Activated CD8-positive, alpha-beta T cell treated with anti-CD3 and anti-CD28 coated beads for 36 hours (primary cell): ENCODE measurements at places on chromosomes 7 and 10.

DNA sequence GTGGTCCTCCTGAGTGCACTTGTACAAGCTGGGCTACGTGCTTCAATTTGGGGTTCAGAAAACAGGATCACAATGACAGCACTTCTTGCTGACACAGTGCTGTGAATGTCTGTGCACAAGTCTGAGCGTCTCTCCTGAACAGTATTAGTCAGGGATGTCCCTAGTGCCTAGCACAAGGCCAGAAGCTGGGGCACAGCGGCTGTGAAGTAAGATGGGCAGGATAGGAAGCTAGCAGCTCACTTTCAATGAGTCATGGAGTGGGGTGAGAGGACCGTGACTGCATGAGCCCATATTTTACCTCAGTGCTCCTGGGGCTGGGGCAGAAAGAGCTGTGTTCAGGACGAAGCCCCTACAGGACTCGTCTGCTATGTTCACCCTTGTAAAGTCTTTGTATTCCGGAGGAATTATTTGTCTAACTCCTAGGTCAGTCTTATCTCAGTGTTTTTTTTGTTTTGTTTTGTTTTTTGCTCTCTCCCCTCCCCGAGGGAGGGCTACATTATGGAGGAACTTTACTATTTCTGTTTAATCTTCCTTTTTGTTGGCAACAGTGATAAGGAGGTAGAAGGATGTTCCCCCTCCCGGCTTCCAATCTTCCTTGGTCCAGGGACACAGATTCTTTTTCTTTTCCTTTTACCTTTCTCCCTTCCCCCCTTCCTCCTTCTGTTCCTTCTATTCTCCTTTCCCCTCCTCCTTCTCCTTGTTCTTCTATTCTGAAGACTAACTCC is 2.8 kb upstream of the LRMDA start:
- no peak for DNase-seq

GRCh38 chr10:93026072-93026471 is 34.5 kb upstream of the CYP26C1 start:
- no peak for DNase-seq

- peak; percentile 94 for DNase-seq
These were observed 19.6 kb upstream of the CFAP46 start for GRCh38 chr10:132961787-132962622.

DNA sequence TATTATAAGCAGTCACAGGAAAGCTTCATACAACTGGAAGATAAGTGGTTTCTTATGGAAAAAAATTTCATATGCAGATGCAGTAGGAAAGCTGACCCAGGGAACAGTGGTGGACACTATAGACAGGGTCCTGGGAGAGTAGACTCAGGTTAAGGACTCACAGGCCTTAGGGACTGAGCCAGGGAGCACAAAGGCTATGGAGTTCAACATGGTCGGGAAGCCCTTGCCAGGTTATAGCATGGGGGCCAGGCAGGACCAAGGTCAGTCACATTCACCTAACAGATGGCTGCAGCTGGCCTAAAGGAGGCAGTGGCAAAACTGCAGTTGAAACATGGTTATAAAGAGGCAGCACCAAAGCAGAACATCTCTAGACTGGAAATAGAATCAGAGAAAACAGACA is 54.9 kb upstream of the UNC5B start:
- no peak for DNase-seq

DNA sequence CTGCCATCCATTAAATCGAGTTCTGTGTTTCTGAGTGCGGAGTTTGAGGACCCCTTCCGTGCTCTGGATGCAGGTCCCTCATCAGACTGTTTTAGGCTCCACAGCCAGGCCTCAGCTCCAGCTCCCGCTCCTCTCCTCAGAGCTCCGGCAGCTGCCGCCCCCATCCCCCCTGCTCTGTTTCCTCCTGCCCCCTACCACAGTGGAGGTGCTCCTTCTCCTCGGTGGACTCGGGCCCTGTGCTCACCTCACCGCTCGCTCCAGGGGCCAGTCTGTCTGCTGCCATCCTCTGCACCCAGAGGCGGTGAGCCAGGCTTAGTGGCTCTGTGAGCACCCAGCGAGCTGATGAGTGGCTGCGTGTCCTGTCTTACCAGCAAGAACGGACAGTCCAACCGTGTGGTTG is 21.4 kb upstream of the PRKAR1B start:
- no peak for DNase-seq

DNA sequence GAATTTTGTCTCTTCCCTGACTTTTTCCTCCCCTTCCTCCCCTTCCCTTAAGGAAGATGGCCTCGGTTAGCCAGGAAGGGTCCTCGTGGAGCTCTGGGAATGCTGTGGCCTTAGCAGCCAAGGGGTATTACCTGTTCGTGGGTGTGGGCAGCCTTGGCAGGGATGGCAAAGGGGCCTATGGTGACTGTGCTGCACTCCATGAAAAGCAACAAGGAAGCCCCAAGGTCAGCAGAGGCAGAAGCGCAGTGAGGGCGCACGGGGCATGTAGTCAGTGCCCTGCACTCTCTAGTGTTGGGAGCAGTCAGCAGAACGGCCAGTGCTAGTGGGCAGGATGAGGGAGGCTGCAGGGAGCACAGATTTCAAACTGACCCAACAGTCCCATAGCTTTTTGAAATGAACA is 191.8 kb downstream of the ADARB2 start:
- no peak for DNase-seq

GRCh38 chr10:71753091-71753959 is 20.0 kb downstream of the VSIR start:
- no peak for DNase-seq

- DNase-seq: no peak
These were observed 468.9 kb downstream of the DNAJB6 start for GRCh38 chr7:157805713-157806112.

DNA sequence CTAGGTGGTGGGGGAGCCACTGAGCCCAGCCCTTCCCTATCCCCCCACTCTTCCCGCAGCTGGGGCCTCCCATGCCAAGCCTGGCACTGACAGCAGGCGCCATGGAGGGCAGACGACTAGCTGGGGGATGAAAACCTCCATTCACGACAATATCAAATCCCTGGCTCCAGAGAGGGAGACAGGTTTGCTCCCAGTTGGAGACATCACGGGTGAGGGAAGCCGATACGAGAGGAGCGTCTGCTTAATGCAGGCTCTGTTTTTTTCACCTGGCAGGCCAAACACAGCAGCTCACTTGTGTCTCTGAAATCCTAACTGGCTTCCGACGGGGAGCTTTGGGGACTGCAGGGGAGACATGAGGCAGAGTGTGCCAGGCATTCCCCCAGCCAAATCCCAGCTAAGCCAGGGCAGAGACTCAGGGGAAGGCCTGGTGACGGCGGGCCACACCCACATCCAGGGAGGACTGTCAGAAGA is 307.4 kb upstream of the ZMIZ1 start:
- no peak for DNase-seq

DNA sequence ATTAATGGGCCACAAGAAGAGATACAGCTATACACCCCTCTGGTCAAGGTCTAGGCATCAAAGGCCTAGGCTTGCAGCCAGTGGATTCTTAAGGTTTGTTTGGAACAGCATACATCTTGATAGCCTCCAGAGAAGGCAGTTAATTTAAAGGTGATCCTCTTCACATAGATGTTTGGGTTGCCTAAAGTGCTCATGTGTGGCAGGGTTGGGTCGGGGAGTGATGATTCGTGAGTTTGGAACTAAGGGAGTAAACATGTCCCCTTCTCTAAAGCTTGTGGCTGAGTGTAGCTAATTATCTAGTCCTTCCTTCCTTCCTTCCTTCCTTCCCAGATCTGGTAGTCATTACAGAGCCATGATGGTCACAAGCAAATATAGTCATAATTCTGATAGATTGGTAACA is 12.4 kb downstream of the PCLO start:
- no peak for DNase-seq

DNA sequence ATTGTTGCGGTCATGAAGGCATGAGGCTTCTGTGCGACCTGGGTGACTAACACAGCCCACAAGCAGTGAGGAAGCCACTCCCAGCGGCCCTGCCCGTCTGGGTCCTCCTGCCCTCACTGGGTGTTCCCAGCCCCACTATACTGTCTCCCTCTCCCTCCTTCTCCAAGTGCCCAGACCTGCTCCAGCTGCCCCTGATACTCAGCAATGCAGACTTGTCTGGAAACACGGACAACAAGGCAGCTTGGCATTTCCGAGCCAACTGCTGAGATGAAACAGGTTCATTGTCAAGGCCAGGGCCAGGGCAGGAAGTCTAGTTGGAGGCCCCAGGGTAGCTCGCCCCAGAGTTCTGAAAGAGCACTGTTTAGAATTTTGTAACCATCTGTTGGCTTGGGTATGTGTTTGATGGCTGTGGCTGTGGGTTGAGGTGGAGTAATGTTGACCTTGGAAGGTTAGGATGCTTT is 95.7 kb downstream of the RBM20 start:
- peak; percentile 58 for DNase-seq

- DNase-seq: no peak
These were observed 58.9 kb upstream of the WAPL start for GRCh38 chr10:86580521-86580891.

GRCh38 chr10:107474650-107475049 is 310.1 kb upstream of the SORCS1 start:
- no peak for DNase-seq

DNA sequence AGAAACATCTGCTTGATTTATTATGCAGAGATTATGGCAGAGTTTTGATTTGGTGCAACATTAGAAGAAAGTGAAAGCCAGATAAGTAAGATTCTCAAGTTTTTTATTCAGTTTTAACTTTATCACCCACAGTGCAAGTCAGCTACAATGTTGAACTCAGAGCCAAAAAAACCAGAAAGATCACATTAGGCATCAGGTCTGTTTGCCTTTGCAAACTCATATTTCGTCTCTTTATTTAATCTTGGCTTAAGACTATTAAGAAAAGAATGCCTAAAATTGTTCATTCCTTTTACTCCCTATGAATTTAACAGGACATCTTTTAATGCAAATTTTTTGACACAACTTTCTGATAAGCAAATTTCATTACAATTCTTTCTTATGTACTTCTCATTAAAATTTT is 76.0 kb upstream of the TMEM26 start:
- no peak for DNase-seq

DNA sequence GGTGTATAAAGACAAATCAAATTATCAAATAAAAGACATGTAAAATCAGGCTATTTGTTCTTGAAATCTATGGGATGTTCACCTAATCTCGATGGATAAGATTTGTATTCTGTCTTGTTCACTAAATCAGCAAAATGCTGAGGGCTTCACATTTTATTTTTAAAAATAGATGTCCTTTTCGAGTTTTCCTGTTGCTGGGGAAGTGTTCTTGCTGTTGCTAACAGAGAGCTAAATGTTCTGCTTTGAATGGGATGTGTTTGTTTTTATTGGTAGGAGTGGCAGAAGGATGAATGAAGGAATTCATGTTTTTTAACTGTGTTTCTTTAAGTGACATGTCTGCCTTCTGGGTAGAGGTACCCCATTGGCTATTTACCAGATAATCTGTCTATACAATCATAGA is 7.3 kb upstream of the SNX13 start:
- DNase-seq: no peak
